ENCODE measurements at places on chromosomes 6 and 20.

- DNase-seq: no peak
Observed at GRCh38 chr20:33979094-33979493, 14.6 kb upstream of the RALY start.

GRCh38 chr6:69848552-69848951 is 17.8 kb upstream of the COL19A1 start:
- no peak for DNase-seq

DNA sequence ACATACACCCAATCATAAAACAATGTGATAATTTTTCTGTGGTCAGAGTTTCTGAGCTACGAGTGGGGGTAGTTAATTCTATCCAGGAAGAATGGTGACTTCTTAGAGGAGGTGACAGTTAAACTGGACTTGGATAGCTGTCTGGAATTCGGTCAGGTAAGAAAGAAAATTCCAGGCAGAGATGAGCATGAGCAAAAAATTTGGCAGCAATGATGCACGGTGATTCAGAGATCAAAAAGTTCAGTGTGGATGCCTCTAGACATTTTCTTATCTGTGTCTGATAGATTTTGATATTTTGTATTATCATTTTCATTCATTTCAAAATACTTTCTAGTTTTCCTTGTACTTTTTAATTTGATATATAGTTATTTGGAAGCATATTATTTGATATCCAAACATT is 12.0 kb downstream of the RAET1E start:
- no peak for DNase-seq

GRCh38 chr6:84284428-84285049 is 57.1 kb upstream of the CEP162 start:
- DNase-seq: no peak

DNA sequence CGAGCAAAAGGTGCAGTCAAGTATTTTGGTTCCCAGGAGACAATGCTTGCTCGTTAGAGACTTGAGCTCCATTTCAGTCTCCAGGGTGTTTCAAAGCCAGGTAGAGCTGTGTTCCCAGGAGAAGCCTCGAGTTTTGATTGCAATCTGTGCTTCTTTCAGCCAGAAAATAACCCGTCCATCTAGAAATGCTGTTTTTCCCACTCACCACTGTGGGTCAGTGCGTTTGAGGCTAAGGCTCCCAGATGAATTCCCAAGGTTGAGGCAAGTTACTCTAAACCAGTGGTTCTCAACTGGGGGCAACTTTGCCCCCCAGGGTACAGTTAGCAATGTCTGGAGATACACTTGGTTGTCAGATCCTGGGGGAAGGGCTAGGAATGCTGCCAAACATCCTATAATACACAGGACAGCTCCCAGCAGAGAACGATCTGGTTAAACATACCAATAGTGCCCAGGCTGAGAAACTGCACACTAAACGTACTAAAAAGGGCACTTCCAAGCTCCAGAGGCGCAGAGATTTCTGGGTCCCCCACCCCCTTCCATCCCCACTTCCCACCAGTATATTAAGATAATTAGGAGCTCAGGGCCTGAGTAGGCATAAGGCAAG is 13.8 kb downstream of the BMP7 start:
- no peak for DNase-seq

- DNase-seq: no peak
Observed at GRCh38 chr6:53979468-53980067, 131.7 kb upstream of the MLIP start.

- DNase-seq: no peak
Observed at GRCh38 chr20:54097236-54097529, 26.8 kb upstream of the BCAS1 start.

DNA sequence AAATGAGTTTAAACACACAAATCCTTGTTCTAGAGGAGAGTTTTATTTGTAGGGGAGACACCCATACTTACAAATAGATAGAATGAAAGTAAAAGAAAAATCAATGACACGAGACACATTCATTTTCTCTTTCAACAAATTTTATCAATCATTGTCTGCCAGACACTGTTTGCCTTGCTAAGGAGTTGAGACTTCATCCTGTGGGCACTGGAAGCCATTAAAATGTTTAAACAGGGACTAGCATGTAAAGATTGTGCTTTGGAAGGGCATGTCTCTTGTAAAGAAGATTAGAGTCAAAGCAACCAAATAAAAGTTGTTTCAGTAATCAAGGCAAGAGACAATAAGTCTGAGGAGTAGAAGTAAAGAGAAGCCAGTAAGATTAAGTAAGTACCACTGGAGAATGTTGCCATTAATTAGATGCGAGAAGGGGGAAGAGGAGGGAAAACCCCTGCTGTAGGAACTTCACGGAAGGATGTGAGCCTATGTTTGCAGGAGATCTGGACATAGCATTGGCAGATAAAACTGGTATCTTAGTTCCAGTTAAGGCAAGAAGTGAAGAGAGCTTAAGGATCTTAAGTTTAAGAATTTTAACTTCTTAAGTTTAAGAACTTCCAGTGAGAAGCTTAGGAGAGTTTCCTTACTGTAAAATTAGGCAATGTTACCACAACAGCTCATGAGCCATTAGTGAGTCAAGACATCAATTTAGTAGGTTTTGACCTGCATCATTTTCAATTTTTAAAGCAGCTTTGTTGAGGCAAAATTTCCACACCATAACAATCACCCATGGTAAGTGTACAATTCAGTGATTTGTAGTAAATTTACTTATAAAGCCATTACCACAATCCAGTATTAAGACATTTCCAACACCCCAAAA is 117.0 kb upstream of the UST start:
- DNase-seq: no peak

GRCh38 chr20:16785226-16785625 is 37.1 kb downstream of the OTOR start:
- no peak for DNase-seq

DNA sequence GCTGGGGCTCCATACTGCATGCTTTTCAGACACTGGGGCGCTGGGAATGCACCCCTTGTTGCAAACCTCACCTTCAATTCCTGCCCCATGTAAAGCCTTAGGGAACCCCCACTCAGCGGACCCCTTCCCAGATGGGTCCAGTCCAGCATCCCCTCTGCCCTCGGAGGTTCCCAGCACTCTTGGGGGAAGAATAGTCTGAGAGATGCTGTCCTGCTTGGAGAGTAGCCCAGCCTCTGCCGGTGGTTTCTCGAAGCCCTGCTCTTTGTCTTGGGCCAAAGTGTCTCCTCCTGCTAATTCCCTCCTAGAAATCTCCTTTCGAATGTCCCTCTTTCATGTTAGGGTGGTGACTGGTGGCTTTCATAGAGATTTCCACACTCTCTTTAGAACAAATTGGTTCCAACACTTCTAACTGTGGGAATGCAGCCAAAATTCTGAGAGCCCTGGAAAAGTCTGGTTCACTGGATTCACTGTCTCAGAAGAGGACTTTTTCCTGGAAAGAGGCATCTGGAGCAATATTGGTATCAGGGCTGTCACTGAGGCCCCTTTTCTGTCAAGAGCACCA is 24.9 kb upstream of the SULF2 start:
- DNase-seq: no peak

GRCh38 chr20:16350465-16350864 is 222.8 kb downstream of the KIF16B start:
- DNase-seq: no peak

DNA sequence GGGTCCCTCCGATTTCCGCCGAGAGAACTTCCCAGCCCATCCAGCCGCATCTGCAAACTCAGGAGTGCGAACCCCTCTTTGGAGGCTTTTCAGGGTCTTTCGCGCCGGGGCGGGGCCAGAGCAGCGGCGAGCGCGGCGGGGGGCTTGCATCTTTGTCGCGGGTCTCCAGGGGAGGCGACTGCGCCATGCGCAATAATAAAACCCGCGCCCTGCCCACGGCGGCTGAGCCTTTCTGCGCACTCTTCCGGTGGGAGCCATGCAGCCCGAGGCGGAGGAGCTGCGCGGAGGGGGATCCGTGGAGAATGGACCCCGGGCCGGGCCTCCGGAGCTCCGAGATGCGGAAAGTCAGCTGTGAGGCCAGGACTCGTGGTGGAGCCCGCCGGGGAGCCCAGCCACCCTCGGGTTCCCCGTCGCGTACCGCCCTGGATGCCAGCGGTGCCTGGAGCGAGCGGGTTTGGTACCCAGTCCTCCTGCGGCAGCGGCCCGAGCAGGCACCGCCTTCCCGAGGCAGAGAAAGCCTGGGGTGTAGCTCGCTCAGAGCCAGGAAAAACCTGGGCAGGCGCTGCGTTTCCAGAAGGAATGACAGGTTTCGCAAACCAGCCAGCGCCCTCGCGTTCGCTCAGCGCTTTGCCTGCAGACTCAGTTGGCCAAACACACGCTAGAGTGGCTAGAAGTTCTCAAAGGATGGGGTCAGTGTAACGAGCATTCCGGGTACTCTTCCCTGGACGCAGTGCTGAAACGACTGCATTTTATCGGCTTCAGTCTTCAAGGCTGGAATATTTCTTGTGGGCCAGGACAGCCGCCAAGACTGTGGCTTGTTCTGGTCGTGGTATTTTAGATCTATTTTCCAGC is 1.2 kb downstream of the AKAP12 start:
- no peak for DNase-seq

DNA sequence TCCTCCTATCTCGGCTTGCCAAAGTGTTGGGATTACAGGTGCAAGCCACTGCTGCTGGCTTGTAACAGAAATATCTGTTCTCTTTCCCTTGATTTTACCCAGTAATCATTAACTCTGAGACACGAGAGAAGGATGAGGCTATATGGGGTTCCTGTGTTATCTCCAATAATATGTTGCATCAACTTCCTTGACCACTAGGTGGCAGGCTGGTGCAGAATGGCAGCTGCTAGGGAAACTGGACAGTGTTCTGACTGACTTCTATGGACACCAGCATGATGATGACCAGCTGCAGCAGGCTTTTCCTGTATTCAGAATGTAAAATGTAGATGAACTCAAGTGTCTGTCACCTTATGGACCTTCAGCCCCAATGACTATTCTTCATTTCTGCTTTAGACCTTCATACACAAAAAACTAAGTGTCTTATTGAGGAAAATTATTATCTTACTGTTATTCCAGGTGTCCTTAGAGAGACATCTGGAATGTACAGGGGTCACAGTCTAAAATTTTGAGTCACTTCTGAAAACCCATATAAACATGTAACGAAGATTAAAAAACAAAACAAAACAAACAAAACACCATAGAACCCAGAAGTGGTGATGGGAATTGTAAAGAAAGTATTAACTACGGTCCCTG is 20.4 kb upstream of the CD109 start:
- DNase-seq: peak; percentile 14

- DNase-seq: no peak
Observed at GRCh38 chr6:148497257-148497656, 154.6 kb downstream of the SASH1 start.

DNA sequence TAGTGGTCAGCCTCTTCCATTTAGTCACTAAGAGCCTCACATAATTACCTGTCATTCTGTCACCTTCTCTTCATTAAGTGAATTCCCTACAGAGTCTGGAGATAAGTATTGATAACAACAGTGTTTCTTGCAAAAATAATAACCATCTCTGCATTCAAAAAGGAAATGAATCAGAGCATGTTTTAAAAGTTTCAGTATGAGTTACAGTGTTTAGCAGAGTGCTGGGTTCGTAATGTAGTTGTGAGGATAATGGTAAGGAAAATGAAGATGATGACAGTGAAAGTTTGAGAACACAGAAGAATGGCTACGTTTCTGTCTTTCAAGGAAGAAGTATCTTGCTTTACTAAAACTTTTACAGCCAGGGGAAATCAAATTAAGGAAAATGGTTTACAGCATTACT is 31.3 kb downstream of the GPRC6A start:
- DNase-seq: no peak

- peak; percentile 22 for DNase-seq
Observed at GRCh38 chr6:75205776-75206575, at the start of gene COL12A1. TSS of gene COL12A1 (minus strand) at chr6:75206053. CDS start at chr6:75202792, 3,261 bp downstream.

DNA sequence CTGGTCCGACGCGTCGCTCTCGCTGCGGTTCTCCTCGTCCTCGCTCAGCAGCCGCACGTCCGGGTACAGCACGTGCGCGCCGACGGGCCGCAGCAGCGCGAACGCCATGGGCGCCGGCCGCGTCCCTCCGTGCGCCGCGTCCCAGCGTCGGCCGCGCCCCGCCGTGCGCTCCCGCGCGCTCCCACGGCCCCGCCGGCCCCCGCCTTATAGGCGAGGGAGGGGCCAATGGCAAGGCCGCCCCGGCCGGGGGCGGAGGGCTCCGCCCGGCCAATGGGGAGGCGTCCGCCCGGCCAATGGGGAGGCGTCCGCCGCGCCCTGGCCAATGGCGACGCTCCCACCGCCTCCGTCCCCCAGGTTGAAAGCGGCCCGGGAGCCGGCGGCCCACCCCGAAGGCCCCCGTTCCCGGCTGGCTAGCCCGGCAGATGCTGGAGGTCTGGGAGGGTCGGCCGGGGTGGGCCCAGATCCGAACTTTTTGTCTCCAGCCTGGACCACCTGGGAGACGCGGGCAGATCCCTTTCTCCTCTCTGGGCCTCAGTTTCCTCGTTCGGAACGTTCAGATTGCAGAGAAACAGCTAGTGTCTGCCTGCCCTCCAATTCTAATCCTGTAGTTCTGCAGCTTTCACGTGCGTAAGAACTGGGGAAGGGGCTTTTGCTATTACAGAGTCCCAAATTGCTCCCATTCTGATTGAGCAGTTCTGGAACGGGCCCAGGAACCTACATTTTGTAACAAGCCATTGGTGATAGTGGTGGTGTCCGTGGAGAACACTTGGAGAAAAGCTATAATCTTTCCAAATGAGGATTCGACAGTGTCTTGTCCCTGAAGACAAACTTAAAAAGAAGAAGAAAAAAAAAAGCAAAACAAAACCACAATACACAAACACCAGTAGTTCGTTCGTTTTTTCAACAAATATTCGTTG is at the start of gene TCF15:
Gene TCF15 (minus strand): TSS at position 180 of the 917 bp plus-strand sequence. CDS start 72 bp downstream, at position 108.
- DNase-seq: no peak

DNA sequence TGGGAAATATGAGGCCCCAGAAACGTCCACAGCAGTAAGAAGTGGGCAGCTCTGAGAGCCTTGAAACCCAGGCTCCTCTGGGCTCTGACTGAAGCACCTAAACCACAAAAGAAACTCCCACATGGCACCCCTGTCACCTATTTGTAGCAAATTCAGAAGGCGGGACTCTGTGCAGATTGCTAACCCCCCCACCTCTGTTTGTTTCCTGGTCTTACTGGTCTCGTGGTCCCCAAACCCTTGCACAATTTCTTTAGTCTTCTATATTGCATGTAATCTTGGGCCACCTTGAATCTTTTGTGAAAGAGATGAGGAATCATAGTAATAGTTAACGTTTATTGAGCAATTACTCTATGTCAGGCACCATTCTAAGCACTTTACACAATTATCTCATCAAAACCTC is 154.3 kb downstream of the PREX1 start:
- DNase-seq: no peak

DNA sequence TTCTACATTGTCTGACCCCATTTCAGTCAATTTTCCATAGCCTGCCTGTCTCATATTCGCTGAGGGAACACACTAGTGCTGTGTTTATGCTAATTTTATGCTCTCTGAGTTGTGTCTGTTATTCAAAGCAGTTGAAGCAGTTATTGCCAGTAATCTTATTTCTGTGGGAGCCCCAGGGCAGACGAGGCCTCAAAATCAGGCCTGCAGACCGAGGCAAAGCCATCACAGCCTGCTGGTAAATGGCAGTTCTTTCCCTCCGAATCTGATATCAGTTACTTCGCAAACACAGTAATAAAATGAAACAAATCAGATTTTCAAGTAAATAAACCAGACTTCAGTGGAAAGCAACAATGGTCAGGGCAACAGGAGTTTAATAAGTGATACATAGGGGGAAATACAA is 508.4 kb downstream of the PKHD1 start:
- DNase-seq: no peak

Data from esophagus squamous epithelium (tissue), 5 donors.